Sigmoid colon (tissue), 7 donors: ENCODE measurements at places on chromosomes 16 and 17.

DNA sequence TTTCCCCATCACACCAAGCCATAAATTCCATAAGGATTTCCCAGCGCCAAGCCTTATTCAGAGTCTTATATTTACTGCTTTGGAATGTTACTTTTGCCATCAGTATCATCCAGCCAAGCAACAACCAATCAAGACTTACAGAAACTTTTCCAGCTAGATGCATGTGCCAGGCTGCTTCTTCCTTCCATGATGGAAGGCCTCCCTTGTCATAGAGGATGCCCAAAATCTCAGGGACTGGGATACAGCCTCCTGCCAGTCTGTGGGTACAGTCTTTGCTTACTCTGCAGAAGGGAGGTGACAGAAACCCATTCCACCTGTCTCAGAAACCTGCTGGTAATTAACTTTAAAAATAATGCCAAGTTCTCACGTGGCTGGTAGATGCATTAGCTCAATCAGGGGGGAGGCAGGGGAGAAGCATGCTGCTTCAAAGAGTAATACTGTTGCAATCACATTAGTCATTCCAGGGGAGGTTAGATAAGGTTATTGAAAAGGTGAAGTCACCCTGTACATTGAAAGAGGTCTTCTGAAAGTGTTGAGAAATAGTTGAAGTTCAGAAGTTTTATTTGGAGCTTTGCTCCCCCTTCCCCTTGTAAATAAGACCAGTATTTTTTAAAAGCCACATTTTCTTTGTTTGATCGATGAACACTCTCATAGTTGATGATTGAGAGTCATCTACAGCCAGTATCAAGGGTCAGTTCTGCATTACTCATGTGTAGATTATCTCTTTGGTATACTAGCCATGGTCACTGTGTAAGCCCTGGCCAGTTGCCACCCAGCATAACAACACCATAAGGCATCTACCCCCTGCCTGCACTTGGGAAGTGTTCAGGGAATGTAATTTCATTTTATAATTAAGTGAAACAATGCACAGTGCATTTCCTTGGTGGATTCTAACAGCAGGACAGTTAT is 22.2 kb downstream of the HLF start:
- DNase-seq: no peak

- peak; percentile 74 for DNase-seq
Measured at GRCh38 chr17:4136373-4136772, 6.5 kb downstream of the ZZEF1 start.

- DNase-seq: no peak
Measured at GRCh38 chr17:28950752-28951427, 428 bp downstream of the PHF12 start.

GRCh38 chr17:66682283-66682682 is 152.6 kb upstream of the CACNG5 start:
- peak; percentile 64 for DNase-seq

GRCh38 chr17:67619555-67619954 is 98.2 kb upstream of the NOL11 start:
- DNase-seq: no peak

- DNase-seq: no peak
Measured at GRCh38 chr17:12389421-12389820, 276.3 kb upstream of the MYOCD start.

GRCh38 chr16:64773638-64774037 is 348.2 kb downstream of the CDH11 start:
- no peak for DNase-seq

- DNase-seq: peak; percentile 98
Measured at GRCh38 chr16:25106567-25107465, 4.7 kb upstream of the LCMT1 start.

GRCh38 chr17:77111934-77112296 is 28.9 kb upstream of the SEC14L1 start:
- DNase-seq: no peak

DNA sequence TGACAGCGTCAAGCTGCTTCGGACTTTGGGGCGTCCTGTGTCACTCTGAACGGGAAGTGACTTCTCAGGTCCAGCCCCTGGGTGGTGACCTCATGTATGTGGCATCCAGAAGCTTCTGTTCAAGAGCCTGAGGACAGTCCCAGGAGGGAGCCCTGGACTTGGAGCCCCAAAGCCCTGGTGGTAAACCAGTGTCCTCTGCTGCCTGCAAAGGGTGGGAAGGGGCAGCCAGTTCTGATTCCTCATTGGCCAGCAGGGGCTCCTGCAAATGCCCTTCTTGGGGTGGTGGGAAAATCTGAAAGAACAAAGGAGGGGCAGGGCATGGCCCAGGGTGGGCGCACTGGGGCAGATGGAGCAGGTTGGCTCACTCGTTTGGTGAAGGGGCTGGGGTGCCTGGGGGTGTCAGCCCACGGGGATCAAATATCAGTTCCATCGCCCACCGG is 1.6 kb downstream of the OSGIN1 start:
- DNase-seq: peak; percentile 82

GRCh38 chr17:2264067-2264860 is 39.3 kb downstream of the SMG6 start:
- DNase-seq: no peak

DNA sequence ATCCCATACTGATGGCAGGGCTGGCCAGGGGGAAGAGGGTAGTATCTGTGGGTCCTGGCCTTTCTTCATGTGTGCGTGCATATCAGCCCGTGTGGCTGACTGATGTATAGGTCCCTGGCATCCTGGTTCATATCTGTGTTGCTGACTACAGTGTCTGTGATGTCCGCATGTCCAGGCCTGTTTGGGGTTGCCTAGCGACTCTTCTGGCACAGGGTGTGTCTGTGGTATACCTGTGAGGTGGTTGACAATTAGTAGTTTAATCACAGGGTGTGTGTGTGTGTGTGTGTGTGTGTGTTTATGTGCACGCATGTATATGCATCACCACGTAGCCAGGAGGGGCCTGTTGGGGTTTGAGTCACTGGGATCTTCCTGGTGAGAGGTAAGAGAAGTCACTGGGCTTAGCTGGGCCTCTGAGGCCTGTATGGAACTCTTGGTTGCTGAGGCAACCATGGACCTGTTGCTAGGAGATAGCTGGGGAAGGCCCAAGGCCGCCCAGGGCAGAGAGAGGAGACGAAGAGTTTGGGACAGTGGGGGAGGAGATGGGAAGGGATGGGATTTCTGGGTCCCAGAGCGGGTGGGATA is 603 bp upstream of the TMEM95 start:
- no peak for DNase-seq

- no peak for DNase-seq
Measured at GRCh38 chr16:1706386-1707192, 594 bp downstream of the MAPK8IP3 start.

DNA sequence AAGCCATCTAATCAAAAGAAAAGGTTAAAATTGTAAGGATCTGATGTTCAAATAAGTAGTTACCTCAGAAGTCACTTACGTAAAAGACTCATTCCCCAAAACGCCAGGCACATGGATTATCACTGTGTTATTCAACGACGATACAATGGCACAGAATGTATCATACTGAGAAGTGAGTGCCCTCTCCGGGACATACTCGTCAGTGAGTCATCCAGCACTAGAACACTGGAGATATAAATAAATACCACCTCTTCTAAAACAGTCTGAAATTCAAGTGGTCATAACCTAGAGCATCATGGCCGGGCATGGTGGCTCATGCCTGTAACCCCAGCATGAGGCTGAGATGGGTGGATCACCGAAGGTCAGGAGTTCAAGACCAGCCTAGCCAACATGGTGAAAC is 24.9 kb downstream of the USP31 start:
- DNase-seq: peak; percentile 75

DNA sequence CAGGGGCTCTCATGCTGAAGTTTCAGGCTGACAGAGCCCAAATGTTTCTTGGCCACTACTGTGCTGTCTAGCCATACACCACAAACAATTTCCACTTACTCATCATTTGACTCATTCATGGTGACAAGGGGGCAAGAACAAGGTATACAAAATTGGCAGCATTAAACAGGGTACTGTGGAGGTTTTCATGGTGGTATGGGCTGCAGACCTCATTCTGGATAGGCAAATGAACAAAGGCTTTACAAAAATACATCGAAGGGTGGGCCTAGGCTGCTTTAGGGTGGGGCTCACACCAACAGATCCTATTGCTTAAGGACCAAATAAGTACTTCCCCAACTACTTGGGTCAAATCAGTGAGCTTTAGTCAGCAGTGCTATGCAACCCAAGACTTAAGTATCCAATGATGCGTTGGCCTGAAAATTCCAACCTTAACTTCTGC is 53.0 kb downstream of the N4BP1 start:
- DNase-seq: no peak

DNA sequence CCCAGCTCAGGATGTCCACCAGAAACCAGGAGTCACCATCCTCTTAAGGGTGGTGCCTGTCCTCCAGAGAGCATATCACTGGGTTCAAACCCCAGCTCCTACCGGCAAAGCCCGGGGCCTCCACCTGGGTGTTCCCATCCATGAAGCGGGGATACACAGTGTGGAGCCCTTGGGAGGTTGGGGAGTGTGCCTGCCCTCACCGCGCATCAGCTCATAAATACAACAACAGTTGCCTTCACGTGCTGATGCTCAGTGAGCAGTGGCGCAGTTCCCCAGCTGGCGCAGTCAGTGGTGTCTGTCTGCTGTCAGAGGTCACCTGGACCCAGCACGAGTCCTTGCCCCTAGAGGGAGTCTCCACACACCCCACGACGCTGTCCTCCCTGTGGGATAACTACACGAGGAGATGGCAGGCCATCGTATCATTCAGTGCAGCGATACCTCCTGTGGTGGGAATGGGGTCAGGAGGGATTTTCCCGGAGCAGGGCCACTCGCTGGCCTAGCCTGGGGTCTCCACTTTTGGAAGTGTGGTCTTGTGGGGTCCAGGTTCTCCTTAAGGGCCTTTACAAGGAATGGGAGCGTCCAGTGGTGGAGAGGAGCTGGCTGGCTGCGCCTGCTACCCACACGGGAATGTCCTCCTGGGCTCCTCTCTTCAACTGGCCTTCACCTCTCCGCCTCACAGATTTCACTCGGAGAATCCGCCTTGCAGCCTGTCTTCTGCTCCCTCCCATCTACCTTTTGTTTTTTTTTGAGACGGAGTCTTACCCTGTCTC is 2.3 kb upstream of the ELOB start:
- peak; percentile 63 for DNase-seq

GRCh38 chr17:49508061-49508865 is 13.2 kb downstream of the NGFR start:
- no peak for DNase-seq

GRCh38 chr17:76623271-76624146 is 20.0 kb downstream of the ST6GALNAC1 start:
- peak; percentile 87 for DNase-seq

DNA sequence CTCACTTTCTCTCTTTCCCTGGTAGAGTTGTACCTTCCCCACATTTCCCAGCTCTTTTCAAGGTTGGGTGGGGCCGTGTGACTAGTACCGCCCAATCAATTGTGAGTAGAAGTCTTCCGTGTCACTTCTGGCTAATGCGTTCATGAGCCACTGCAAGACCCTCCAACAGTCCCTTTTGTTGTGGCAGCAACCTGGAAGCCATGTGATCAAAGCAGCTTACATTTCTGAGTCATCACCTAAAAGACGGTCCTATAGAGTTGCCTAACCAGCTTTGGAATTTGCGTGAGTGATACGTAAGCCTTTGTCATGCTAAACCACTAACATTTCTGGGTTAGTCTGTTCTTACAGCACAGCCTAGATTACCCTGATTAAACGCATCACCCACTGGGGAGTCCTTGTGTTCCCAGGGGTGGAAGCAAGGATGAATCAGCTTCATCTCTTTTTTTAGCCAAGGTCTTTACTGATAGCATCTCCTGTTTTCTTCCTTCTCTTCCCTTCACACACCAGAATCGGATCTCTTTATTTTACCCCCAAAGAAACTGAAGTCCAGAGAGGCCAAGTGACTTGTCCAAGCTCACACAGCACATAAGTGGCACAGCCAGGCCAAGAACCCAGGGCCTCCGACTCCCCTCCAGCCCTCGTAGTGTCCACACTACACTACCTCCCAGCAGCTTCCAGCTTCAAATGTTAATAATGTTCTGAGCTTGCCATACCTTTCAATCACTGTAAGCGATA is 366.3 kb upstream of the XYLT1 start:
- no peak for DNase-seq

GRCh38 chr16:88489163-88489741 is 36.2 kb downstream of the ZFPM1 start:
- DNase-seq: no peak

- no peak for DNase-seq
Measured at GRCh38 chr17:46815474-46816353, 2.8 kb downstream of the WNT3 start.

- no peak for DNase-seq
Measured at GRCh38 chr17:20073055-20073979, 64.2 kb downstream of the SPECC1 start.
